ENCODE measurements at places on chromosomes 13 and 19. TPM values are rescaled to one million over a fixed set of nuclear protein-coding genes. Genes with fewer than 3 reads are reported as not detected.

CYP4F2 gene
- 648 TPM for total RNA-seq

- H3K27me3 ChIP-seq = no peaks in the 10 kb centered on the region
- DNase-seq = no peak
- no peak overlapping the region for H3K4me3 ChIP-seq
- H3K27ac ChIP-seq = no peak overlapping the region
- H3K4me1 ChIP-seq = no peaks in the 10 kb centered on the region
Measured at GRCh38 chr13:69458013-69458412, 649.6 kb upstream of the ATXN8OS start.

SEMA6B gene
- total RNA-seq = 3.2 TPM

ZNF534 gene
- not detected for total RNA-seq

Measured in Peyer's patch (tissue), 4 donors.